ENCODE measurements at places on chromosomes 1 and 21. TPM values are rescaled to one million over a fixed set of nuclear protein-coding genes. Genes with fewer than 3 reads are reported as not detected.

- H3K27ac ChIP-seq = no peak overlapping the region
- H3K4me3 ChIP-seq = peak overlapping the region; percentile 91
Measured at GRCh38 chr1:109396513-109396839, 1.2 kb downstream of the SORT1 start.

DNA sequence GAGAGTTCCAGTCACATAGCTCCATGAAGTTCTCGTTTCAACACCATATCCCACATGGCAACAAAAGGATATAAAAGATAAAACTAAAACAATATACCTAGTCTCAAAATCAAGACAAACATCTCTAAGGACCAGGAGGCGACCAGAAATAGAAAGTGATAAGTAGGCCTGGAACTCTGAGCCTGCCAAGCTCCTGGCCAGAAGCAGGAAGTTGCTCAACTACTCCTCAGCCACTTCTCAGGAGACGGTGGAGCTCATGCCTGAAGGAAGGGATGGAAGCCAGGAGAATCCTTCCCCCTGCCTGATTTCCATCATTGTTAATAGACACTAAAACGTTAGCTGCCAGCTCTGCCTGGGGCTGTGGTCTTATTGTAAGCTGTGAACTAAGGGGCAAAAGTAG, 94.7 kb downstream of the DISP1 start:
- H3K4me3 ChIP-seq = no peak overlapping the region
- peaks cover 4% of the 10 kb centered on the region for H3K36me3 ChIP-seq
- peaks cover 55% of the 10 kb centered on the region for H3K4me1 ChIP-seq
- no peaks in the 10 kb centered on the region for H3K27me3 ChIP-seq
- peak overlapping the region; percentile 95 for H3K27ac ChIP-seq

- no peak for DNase-seq
- peaks cover 7% of the 10 kb centered on the region for H3K27me3 ChIP-seq
- H3K4me1 ChIP-seq = peaks cover 10% of the 10 kb centered on the region
- no peak overlapping the region for H3K27ac ChIP-seq
Measured at GRCh38 chr1:182415789-182416188, 15.3 kb upstream of the TEDDM1 start.

- H3K27ac ChIP-seq = peak overlapping the region; percentile 99
- no peak for DNase-seq
- H3K4me1 ChIP-seq = peaks cover 54% of the 10 kb centered on the region
- H3K4me3 ChIP-seq = peak overlapping the region; percentile 8
- peaks cover 10% of the 10 kb centered on the region for H3K36me3 ChIP-seq
Measured at GRCh38 chr1:192539297-192540092, 36.1 kb upstream of the RGS1 start.

Gene BATF3
- total RNA-seq = 1.0 TPM

DNA sequence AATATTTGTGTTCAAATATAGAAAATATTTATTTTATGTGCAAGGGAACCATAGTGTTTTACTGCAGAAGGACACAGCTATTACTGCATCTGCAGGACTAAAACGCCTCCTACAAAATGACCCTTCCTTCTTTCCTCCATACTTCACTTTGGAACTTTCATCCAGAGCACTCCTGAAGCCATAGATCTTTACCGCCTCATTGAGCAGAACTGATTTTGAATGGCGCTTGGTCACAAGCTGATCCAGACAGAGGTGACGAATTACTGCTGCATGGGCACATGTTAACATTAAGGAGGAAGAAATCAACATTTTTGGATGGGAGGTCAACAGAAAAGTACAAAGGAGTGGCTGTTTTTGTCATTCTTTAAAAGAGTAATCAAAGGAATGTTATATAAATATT, 931.6 kb downstream of the NCAM2 start:
- H3K4me1 ChIP-seq = peaks cover 3% of the 10 kb centered on the region
- H3K36me3 ChIP-seq = no peaks in the 10 kb centered on the region
- H3K27ac ChIP-seq = no peak overlapping the region
- no peak overlapping the region for H3K4me3 ChIP-seq

DNA sequence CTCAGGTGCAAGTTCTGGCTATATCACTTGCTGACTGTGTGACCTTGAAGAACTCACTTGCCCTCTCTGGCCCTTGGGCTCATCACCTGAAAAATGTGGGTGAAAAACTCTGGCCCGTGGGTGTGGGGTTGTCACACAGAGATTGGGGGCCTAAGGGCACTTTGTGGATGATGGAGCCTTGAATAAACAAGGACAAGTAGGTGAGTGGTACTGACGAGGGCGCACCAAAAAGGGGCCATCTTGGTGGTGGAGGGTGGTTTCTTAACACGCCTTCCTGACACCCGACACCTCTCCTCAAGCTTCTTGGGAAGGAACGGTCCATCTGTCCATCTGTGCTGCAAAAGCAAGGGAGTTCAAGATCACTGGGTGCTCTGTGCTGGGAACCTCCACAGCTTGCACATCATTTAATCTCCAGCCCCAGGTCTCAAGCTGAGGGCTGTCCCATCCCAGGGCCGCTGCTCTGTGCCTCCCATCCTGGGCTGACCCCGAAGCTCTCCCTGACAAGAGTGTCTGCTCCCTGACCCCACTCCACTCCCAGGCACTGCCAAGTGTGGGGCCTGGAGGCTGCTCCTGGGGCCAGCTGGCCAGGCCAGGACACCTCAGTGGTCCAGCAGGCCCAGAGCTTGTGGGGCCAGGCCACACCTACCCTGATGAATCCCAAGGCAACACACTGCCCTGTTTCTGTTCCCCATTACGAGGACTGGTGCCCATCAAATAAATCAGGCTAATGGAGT, 97.3 kb downstream of the GLIS1 start:
- no peak overlapping the region for H3K27ac ChIP-seq
- peaks cover 16% of the 10 kb centered on the region for H3K4me1 ChIP-seq
- no peaks in the 10 kb centered on the region for H3K36me3 ChIP-seq
- no peak overlapping the region for H3K4me3 ChIP-seq
- H3K27me3 ChIP-seq = peaks cover 4% of the 10 kb centered on the region

Gene GPR25
- not detected for total RNA-seq

- no peak overlapping the region for H3K27ac ChIP-seq
- no peaks in the 10 kb centered on the region for H3K27me3 ChIP-seq
- no peaks in the 10 kb centered on the region for H3K4me1 ChIP-seq
- no peak for DNase-seq
- H3K36me3 ChIP-seq = no peaks in the 10 kb centered on the region
Measured at GRCh38 chr21:19995253-19995652, 1003.0 kb upstream of the NCAM2 start.

GRCh38 chr1:97013136-97013535, 291.6 kb downstream of the PTBP2 start:
- no peak overlapping the region for H3K4me3 ChIP-seq
- no peaks in the 10 kb centered on the region for H3K36me3 ChIP-seq
- DNase-seq = no peak

Gene TESK2
- 4.3 TPM for total RNA-seq

Gene SLC16A4
- 13.7 TPM for total RNA-seq
